M059J (cell line): ENCODE measurements at places on chromosomes 6 and 20. TPM values are rescaled to one million over a fixed set of nuclear protein-coding genes. Genes with fewer than 3 reads are reported as not detected.

GRCh38 chr6:9116026-9116425 is 680.7 kb upstream of the SLC35B3 start:
- DNase-seq = peak; percentile 88

- DNase-seq = peak; percentile 56
These were observed 113.4 kb upstream of the BEND3 start for GRCh38 chr6:107228754-107229153.

GRCh38 chr6:21593927-21594415 is 420 bp downstream of the SOX4 start:
- peak; percentile 81 for DNase-seq

GRCh38 chr6:119140196-119141140 is 62.0 kb upstream of the FAM184A start:
- DNase-seq = no peak

GRCh38 chr20:57499676-57500075 is 25.3 kb downstream of the CTCFL start:
- DNase-seq = no peak

SNAP91 gene
- not detected in 2 replicates for total RNA-seq

DNA sequence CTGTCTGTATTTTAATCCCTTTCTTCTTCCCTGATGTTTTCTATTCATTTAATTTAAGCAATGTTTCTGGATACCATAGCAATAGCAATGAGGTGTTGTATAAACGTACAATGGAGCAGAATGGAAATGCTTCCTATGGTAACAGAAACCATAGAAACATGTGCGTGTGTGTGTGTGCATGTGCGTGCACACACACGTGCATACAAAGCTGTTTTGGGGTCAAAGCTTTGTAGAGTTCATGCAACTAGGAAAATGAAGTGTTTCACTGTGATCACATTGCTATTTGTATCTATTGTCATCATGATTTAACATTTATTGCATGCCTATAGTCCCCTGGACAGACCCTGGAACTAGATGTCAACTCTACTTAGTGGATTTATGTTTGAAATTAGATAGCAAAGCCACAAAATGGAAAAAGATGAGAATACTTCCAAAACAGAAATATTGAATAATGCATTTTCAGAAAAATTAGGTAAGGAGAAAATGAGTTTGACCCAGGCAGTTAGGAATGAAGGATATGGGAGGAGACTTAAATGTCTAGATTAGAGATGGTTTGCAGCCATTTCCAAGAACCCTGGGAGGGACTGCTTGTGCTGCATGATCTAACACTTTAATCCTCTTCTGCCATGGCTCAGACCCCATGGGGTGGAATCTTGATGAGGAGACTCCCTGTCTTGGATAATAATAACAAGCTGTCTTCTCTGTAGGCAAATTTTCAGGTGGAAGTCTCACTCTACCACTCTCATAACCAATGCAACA is 124.4 kb downstream of the TRMT11 start:
- DNase-seq = no peak

GRCh38 chr6:111950661-111951496 is 77.6 kb upstream of the FYN start:
- peak; percentile 35 for DNase-seq

DNA sequence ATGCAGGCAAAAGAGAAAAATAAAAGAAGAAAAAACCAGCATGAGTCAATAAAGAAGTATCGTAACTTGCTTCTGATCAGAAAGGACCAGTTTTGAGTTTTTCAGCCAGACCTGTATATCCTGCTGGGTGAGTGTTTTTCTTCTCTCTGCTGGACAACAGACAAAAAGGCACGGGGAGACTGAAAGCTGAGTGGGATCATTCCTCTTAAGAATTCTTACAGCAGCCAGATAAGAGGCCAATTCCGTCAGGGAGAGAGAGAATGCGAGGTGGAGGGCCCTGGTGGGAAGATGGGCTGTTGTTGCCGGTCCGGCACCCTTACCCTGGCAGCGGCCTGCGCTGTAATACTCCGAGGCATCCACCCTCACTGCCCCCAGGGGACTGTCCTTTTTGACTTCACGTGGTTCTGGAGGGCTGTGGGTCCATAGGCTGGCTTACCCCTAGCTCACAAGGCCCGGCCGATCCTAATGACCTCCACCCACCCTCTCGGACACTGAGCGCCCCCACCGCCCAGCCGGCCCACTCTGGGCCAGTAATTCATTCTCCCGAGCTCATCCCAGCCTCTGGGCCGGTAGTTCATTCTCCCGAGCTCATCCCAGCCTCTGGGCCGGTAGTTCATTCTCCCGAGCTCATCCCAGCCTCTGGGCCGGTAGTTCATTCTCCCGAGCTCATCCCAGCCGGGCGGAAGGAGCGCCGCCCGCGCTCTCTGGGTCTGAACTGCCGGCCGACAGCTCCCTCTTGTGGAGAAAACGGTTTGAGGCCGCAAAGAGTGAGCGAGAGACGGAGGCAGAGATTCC is 118.3 kb upstream of the SIRPA start:
- peak; percentile 86 for DNase-seq

GRCh38 chr20:2394411-2395055 is 13.8 kb downstream of the TGM6 start:
- no peak for DNase-seq

DNA sequence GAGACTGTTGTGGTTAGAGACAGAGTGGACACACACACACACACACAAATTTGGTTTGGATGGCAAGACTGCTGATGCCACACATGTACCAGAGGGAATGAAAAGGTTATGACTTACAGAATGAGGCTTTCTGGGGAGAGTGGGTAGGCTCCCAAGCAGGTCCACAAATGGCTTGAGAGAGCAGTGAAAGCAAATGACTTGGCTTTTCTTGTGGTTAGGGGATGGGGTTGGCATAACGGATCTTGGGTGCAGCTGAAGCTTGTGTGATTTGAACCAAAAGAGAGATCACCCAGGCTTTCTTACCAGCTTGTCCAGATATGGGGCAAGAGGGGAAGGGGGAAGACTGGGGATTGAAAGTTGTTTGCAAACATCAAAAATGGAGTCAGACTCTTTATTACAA is 73.9 kb upstream of the OLIG3 start:
- DNase-seq = no peak

ADGRF5 gene
- total RNA-seq = 0.07 TPM in 1 of 2 replicates, not detected in the other
